H1 (cell line): ENCODE measurements at places on chromosomes 13 and 19.
A peak's percentile ranks its signal among the peaks of the same experiment; 100 is the strongest.

GRCh38 chr13:109785141-109785891, 1.1 kb downstream of the IRS2 start:
- DNase-seq, result no peak

DNA sequence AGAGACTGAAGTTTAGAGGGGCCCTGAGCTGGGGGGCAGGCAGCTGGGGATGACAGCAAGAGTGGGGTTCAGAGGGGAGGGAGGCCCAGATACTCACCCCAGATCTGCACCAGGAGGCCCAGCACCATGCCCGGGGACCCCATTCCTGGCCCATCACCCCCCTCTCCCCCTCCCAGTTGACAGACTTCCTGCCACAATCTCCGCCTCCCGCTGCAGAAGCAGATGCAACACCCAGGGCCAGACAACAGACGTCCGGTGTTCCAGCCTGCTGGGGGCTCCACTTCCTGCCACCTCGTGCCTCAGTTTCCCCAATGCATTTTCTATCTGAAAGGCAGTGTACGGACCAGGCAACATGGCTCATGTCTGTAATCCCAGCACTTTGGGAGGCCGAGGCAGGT, at the start of gene TMIGD2:
Gene TMIGD2, minus strand, starts transcription at position 147 of the 398 bp plus-strand sequence. Its CDS starts 4 bp downstream, at position 143.
- DNase-seq, result no peak

GRCh38 chr19:3302755-3303154, 63.6 kb upstream of the NFIC start:
- no peak for DNase-seq

DNA sequence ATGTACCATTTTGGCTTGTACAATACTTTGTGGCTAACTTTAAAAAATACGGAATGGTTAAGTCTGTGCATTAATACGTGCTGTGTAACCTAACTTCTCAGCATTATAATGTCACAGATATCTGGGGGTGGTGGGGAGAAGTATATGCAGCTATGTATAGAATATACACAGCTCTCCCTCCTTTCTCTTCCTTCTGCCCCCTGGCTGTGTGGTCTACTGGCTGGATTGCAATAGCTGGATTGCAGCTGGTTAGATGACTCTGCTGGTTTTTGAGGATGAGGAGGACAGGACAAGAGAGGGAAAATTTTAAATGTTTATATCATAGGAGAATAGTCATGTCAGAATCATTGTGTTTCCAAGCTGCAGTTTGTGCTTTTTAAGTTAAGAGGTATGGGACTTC, 9.7 kb downstream of the RNASEH2B start:
- DNase-seq, result no peak

GRCh38 chr13:22074403-22074802, 403.5 kb downstream of the FGF9 start:
- no peak for DNase-seq

- no peak for DNase-seq
Observed at GRCh38 chr13:58855283-58855682, 1223.7 kb downstream of the PCDH17 start.

- no peak for DNase-seq
Observed at GRCh38 chr13:102678339-102679107, 16.3 kb downstream of the METTL21C start.

DNA sequence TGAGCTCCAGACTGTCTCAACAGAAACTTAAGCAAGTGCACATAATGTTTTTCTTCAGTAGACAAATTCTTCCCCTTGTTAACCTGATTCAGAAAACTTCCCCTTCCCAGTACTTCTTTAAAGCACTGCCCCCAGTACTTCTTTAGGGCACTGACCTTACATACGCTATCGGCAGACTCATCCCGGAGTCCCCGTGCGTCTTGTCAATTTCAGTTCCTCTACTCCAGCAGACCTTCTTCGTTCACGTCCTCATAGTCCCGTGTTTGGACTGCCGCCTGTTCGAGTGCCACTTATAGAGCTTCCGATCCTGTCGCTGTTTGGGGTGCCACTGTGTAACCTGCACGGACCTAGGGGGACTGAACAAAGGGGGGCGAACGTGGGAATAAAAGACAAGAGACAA, 29.0 kb downstream of the ZNF627 start:
- no peak for DNase-seq

DNA sequence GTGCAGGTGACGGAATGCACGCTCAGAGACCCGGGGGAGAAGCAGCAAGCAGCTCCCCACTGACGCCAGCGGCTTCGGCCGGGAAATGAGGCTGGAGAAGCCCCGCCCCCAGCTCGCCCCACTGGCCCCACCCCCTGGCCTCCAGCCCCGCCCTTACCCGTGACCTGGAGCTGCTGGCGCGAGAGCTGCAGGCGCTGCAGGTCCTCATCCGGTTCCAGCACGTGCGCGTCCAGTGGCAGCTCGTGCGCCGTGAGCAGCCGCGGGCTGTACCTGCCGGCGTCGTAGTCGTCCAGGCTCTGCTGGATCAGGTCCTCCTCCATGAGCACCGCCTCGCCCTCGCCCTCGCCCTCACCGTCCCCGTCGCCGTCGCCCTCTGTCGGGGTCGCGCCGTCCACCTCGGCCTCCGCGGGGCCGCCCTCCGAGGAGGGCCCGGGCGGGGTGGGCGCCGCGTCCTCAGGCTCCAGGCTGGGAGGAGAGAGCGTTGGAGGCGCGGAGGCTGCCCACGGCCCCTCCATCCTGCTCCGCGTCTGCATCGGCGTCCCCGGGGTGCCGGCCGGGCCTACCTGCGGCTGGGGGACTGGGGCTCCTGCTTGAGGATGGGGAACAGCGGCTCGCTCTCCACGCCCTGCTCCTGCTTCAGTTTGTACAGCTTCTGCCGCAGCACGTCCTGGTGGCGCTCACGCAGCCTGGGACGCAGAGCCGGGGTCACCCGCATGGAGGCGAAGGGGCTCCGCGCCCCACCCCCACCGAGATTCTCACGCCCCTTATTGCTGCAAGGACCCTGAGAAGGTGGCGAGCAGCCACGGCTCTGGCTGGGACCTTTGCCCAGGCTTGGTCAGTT, 6.4 kb upstream of the TBXA2R start:
- DNase-seq, result peak; percentile 77

GRCh38 chr13:28470296-28470695, 24.6 kb downstream of the FLT1 start:
- no peak for DNase-seq

DNA sequence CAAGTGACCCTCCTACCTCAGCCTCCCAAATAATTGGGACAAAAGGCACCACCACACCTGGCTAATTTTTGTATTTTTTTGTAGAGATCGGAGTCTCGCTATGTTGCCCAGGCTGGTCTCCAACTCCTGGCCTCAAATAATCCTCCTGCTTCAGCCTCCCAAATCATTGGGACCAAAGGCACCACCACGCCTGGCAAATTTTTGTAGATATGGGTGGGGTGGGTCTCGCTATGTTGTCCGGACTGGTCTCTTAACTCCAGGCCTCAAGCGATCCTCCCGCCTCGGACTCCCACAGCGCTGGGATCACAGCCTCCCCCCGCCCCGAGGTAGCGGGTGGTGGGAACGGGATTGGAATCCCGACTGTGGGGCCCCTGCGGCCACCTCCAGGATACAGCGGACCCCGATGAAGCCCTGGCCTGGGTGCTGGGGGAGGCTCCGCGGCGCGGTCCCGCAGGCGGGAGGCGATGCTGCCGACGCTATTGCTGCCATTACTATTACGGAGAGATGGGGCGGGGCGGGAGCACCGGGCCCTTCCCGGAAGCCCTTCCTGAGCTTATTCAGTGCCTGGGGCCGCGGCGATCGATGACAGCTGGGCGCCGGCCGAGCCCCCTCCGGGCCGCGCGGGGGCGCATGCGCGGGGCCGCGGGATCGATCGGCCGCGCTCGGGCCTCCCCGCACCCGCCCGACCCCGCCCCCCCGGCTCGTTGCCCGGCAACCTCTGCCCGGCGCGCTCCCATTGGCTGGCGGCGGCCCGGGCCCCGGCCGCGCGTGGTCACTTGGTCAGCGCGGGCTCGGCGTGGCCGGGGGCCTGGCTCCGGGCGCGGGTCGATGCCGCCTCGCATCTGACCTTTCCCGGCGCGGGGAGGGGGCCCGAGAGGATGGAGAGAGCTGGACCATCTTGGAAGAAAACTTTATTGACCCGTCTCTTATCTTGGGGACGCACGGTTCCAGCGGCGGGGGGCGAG, 27.9 kb upstream of the ONECUT3 start:
- DNase-seq, result peak; percentile 86

DNA sequence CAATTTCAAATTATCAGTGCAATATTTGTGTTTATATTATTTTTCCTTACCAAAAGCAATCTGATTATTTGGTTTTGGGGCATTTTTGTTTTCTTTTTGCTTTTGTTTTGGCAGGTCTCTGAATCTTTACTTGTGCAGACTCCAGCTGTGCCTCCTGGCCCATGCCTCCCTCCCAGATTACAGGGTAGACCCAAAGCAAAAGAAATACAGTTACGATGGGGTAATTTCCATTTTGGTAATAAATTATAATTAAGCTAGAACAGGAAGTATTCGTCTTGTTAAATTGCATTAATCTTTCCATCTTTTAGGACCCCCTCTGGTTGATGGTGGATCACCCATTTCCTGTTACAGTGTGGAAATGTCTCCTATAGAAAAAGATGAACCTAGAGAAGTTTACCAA, 29.2 kb upstream of the MLNR start:
- DNase-seq, result no peak

DNA sequence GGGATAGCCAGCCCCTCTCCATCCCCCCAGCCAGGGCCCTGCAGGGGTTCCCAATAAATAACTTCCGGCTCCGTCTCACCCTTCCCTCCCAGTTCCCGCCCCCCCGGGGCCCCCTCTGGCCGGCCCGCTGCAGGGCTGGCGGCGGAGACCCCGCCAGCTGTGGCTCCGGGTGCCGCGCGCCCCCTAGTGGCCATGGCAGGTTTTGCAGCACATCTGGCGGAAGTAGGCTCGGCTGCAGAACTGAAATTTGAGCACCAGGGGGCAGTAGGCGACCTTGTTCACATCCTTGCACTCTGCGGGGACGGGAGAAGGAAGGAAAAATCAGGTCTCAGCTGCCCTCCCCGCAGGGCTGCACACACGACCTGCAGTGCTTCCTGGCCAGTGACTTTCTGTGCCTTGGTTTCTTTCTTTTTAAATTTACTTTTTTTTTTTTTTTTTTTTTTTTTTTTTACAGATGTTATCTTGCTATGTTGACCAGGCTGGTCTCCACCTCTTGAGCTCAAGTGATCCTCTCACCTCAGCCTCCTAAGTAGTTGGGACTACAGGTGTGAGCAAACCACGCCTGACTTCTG, 3.6 kb upstream of the MYO1F start:
- peak; percentile 99 for DNase-seq

- DNase-seq, result no peak
Observed at GRCh38 chr13:23905766-23906165, 8.5 kb upstream of the C1QTNF9B start.

DNA sequence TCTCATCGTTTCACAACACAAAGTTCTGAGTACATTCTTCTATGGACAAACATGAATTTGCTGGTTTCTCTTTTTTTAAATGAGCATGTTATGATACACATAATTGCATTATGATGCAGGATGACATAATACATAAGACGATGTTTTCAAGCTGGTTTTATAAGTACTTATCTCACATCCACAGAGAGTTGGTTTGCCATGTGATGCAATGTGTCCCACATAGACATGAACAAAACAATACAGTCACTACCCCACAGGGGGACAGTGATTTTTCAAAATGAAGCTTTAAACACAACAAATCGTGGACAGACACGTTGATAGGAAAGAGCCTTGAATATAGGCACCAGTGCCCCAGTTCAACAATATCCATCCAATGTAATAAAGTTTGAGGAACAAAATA, 447.1 kb downstream of the KLF12 start:
- DNase-seq, result no peak

DNA sequence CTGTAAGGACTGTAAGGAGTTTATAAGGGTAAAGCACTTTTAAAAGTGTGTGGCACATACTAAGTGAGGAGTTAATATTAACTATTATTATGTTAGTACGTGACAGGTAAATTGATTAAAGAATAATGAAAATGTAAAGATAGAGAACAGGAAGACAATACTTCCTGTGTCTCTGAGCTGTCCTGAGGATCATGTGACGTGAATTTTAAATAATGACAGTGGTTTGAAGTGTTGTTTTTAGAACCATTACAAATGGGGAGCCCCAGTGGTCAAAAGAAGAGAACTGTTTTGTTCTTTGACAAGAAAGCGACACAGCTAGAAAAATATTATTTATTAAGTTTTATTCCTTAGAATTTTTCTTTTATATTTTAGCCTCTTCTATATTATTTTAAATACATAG, 241.2 kb upstream of the STARD13 start:
- no peak for DNase-seq

DNA sequence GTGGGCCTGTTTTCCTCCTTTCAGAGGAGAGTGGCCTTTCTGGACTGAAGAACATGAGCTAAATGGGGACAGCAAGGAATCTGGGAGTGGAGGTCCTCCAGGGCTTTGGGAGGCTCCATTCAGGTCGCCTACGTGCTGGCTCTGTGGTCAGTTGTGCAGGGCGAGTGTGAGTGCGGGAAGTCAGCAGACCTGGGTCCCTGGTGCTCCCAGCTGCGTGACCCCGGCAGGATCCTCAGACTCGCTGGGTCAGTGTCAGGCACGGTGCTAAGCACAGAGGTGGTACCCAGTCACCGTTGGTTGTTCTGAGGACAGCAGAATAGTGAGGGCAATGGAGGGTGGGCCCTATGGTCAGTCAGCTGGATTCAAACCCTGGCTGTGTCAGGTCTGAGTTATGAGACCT, 85.8 kb downstream of the SIPA1L3 start:
- no peak for DNase-seq

DNA sequence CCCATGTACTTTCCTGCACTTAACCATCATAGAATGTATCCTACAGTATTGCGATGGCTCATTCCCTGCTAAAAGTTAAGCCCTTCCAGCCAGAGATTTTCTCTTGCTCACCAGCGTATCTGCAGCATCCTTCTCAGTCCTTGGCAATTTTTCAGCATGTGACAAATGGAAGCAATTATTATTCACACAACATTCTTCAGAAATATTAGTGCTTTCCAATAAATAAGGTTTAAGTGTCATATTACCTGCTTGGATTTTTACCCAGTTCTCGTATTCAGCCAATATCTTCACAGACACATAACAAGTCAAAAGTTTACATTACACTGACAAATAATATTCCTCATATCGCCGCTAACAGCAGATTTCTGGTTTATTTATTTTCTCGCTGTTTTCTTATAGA, 82.3 kb downstream of the POU4F1 start:
- DNase-seq, result no peak

DNA sequence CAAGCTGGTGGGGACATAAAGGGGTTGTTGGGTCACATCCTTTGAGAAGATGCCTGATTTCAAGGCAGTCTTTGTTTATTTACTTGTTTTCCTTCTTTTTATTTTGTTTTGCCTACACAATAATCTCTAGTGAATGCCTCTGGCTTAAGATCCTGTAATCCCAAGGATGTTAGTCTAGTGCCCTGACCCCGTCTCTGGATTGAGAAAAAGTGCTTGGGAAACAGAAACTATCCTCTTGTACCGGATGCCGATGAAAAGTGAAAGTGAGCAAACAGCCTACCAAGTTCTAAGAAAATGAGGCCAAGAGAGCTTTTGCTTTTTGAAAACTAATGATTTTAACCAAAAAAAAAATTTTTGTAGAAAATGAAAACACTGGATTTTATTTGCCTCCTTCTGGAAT, 42.1 kb upstream of the C1QTNF9 start:
- DNase-seq, result no peak

GRCh38 chr19:48230555-48231129, 25.1 kb downstream of the CARD8 start:
- no peak for DNase-seq

- no peak for DNase-seq
Observed at GRCh38 chr19:49148044-49148682, 7.0 kb downstream of the HRC start.
